H9 (cell line): ENCODE measurements at places on chromosomes 3 and 15. TPM values are rescaled to one million over a fixed set of nuclear protein-coding genes. Genes with fewer than 3 reads are reported as not detected.

The GP5 gene
- not detected in 2 replicates for total RNA-seq

The FEZF2 gene
- total RNA-seq: 0.11 TPM in 1 of 2 replicates, not detected in the other

- no peak for DNase-seq
- H3K4me3 ChIP-seq: no peak overlapping the region
- no peaks in the 10 kb centered on the region for H3K27me3 ChIP-seq
- H3K27ac ChIP-seq: no peak overlapping the region
Measured at GRCh38 chr3:63613561-63613960, 38.9 kb upstream of the SNTN start.

DNA sequence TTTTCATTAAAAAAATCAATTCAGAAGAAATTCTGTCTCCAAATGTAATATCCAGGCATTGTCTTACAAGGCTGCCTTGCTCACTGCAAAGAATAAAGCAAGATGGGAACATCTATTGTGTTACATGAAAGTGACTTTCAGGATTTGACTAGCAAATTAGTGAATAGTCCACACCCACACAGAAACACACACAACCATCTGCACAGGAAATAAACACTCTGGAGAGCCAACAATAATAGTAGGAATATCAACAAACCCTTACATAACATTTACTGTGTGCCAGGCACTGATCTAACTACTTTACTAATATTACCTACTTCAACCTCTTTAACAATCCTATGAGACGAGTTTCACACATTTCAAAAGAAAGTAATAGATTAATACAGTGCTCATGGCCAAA lies 28.9 kb upstream of the ZNF385D start:
- H3K4me3 ChIP-seq: no peak overlapping the region
- no peaks in the 10 kb centered on the region for H3K4me1 ChIP-seq
- DNase-seq: no peak
- no peaks in the 10 kb centered on the region for H3K36me3 ChIP-seq

DNA sequence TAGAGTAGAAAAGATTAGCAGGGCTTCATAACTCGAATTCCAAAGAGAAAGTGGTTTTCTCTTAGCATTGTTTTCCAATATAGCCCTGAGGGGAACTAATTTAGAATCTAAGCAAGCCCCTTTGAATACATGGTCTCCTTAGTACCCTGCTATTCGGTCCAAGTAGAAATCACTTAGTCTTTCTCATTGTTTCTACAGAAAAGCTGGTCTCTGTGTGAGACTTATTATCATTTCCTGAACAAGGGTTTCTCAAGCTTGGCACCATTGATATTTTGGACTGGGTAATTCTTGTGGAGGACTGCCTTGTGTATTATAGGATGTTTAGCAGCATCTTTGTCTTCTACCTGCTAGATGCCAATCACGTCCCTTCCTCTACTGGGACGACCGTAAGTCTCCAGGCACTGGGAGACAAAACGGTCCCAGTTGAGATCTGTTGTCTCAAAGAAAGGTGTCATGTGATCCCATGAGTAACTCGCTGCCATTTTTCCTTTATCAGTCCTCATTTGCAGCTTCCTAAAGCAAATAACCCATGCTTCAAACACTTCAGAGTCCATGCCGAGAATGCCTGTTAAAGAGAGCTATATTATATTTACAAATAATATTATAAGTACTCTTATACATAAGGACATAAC lies 230.7 kb upstream of the SLCO3A1 start:
- no peak for DNase-seq
- H3K4me1 ChIP-seq: 0 out of 2 replicates have a peak, but pooled peaks cover 2% of the 10 kb centered on the region
- no peaks in the 10 kb centered on the region for H3K27me3 ChIP-seq
- no peak overlapping the region for H3K27ac ChIP-seq
- H3K4me3 ChIP-seq: no peak overlapping the region
